Testis (tissue), 5 donors: ENCODE measurements at places on chromosomes 16 and 17. TPM values are rescaled to one million over a fixed set of nuclear protein-coding genes. Genes with fewer than 3 reads are reported as not detected.

DNA sequence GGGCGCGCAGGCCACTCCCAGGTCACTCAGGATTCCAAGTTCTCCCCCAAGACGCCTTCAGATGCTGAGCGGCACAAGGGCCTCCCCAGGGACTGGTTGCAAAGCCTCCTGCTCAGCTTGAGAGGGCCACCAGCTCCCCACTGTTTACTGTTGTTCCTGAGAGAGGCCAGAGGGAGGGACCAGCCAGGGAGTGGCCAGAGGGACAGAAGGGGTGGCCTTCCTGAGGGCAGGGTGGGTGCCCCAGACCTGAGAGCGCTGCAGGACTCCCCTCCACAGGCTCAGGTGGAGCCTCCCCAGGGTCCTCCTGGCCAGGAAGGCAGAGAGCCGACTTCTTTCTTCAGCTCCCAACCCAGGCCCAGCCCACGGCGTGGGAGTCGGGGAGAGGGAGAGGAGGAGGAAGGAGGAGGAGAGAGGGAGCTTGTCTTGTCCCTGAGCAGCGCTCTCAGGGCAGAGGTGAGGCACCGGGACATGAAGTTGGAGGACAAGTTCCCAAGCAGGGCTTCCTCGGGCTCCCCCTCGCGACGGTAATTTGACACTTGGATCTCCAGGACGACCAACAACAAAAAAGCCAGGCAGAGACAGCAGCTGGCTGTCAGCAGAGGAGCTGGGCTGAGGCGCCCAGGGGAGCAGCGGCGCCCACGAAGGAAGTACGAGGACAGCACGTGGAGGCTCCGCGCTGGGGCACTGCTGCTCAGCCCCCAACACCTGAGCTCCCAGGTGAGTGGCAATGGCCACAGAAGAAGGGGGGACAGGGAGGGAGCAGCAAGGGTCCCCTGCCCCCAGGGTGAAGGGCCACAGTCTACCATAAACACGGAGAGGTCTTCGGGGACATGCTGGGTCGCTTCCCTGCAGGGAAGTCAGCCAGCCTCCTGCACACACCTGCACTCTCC, 497 bp downstream of the SMIM5 start:
- H3K4me1 ChIP-seq: peaks cover 41% of the 10 kb centered on the region
- H3K4me3 ChIP-seq: no peak overlapping the region
- H3K36me3 ChIP-seq: no peaks in the 10 kb centered on the region
- DNase-seq: peak; percentile 96
- no peaks in the 10 kb centered on the region for H3K27me3 ChIP-seq

DNA sequence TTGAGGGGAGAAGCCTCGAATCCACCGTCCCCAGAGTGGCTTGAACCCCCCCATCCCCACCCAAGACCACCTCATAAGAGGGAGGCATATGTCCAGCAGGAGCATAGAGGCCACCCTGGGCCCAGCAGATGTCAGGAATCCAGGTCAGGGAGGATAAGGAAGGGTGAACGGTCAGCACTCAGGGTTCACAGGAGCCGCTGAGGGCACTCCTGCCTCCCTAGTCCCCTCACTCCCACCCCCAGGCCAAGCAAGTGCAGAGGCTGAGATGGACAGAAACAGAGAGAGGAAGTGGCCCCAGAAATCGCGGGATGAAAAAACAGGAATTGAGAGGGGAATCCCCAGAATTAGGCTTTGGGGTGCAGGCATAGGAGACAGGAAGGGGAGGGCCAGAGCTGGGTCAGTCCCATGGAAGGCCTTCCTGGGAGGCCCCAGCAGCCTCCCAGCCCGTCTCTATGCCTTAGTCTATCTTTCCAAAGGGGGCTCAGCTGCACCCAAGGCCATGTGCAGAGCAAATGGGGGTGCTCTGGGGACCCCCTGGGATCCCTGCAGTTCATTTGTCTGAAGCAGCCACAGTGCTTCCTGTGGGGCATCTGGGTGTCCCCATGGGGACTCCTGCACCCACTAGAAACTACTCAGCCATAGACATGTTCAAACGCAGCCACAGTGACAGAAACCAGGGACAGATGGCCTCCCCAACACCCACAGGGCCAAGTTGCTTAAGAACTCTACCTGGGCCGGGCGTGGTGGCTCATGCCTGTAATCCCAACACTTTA, 1.7 kb downstream of the CMTM3 start:
- no peaks in the 10 kb centered on the region for H3K36me3 ChIP-seq
- H3K4me3 ChIP-seq: no peak overlapping the region
- peaks cover 30% of the 10 kb centered on the region for H3K4me1 ChIP-seq
- peak overlapping the region; percentile 90 for H3K27ac ChIP-seq
- no peaks in the 10 kb centered on the region for H3K27me3 ChIP-seq

The DHX38 gene
- polyA plus RNA-seq: 64.5 TPM

DNA sequence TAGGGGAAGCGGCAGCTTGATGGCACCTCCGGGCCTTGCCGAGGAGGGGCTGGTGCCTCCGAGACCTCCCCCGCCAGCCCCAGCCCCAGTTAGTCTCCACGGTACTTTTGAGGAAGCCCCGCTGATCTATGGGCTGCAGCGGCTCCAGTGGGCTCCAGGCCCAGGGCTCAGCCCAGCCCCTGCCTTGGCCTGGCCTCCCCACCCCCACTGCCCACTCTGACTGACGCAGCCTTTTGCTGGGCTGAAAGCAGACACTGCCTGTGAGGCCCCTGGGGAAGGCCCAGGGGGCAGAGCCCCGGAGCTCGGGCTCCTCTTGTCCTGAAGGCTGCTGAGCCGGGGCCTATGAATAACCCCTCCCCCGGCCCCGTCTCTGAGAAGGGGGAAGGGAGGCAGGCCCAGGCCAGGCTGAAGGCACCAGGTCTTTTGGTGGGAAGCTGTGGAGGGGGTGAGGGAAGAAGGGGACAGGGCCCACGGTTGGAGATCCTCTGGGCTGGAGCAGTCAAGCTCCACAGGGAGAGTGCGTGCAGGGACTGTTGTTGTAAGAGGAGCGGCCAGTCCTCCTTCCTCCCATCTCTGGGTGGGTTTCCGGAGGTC, 7.5 kb upstream of the SMTNL2 start:
- H3K36me3 ChIP-seq: no peaks in the 10 kb centered on the region
- no peak overlapping the region for H3K27ac ChIP-seq
- no peaks in the 10 kb centered on the region for H3K27me3 ChIP-seq
- no peak for DNase-seq

DNA sequence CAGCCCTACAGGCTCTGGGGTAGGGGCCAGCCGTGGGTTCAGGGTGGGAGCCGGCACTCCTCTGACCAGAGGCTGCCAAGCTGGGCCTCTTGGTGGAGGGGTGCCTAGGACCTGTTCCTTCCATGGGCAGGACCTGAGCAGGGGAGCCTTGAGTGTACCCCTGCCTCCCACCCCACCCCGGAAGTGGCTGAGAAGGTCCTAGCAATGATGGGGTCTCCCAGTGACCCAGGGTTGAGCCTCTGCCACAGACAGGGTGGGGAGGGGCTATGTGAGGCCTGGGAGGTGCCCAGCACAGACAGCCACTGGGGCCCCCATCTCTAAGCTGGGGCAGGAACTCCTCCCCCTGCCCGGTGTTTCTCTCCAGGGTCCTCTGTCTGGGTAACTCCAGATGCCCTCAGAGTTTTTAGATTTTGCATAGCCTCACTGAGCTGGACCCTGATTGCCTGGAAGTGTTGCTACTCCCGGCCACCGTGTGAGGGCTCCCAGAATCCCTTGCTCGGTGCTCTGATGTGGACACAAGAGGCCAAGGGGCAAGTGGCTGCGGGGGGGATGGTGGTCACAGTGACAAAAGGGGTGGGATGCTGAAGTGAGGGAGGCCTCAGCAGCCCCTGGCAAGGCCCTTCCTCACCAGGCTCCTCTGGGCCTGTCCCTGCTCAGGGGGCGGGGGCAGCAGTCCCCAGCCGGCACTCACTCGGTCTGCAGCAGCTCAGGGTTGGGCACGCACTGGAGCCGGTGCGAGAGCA, 6.4 kb upstream of the MTSS2 start:
- no peak for DNase-seq
- H3K4me1 ChIP-seq: peaks cover 49% of the 10 kb centered on the region
- no peak overlapping the region for H3K4me3 ChIP-seq
- H3K27me3 ChIP-seq: no peaks in the 10 kb centered on the region
- no peaks in the 10 kb centered on the region for H3K36me3 ChIP-seq
- peak overlapping the region; percentile 4 for H3K27ac ChIP-seq

- H3K4me1 ChIP-seq: peaks cover 16% of the 10 kb centered on the region
- H3K4me3 ChIP-seq: no peak overlapping the region
- no peak for DNase-seq
- H3K36me3 ChIP-seq: no peaks in the 10 kb centered on the region
- peak overlapping the region; percentile 99 for H3K27ac ChIP-seq
These were observed 2.3 kb downstream of the PAFAH1B1 start for GRCh38 chr17:2595716-2596115.

The TMEM238L gene
- polyA plus RNA-seq: not detected

- H3K27ac ChIP-seq: no peak overlapping the region
- no peak overlapping the region for H3K4me3 ChIP-seq
- no peaks in the 10 kb centered on the region for H3K27me3 ChIP-seq
- no peaks in the 10 kb centered on the region for H3K36me3 ChIP-seq
- H3K4me1 ChIP-seq: peaks cover 39% of the 10 kb centered on the region
These were observed 5.2 kb upstream of the GRIN2C start for GRCh38 chr17:74864866-74865395.

The CA7 gene
- 1.2 TPM for polyA plus RNA-seq

- H3K36me3 ChIP-seq: no peaks in the 10 kb centered on the region
- H3K27me3 ChIP-seq: no peaks in the 10 kb centered on the region
- no peaks in the 10 kb centered on the region for H3K4me1 ChIP-seq
- no peak overlapping the region for H3K27ac ChIP-seq
- no peak overlapping the region for H3K4me3 ChIP-seq
These were observed 282.0 kb downstream of the BCAS3 start for GRCh38 chr17:60959696-60960095.

The PPP1R9B gene
- polyA plus RNA-seq: 49.1 TPM

DNA sequence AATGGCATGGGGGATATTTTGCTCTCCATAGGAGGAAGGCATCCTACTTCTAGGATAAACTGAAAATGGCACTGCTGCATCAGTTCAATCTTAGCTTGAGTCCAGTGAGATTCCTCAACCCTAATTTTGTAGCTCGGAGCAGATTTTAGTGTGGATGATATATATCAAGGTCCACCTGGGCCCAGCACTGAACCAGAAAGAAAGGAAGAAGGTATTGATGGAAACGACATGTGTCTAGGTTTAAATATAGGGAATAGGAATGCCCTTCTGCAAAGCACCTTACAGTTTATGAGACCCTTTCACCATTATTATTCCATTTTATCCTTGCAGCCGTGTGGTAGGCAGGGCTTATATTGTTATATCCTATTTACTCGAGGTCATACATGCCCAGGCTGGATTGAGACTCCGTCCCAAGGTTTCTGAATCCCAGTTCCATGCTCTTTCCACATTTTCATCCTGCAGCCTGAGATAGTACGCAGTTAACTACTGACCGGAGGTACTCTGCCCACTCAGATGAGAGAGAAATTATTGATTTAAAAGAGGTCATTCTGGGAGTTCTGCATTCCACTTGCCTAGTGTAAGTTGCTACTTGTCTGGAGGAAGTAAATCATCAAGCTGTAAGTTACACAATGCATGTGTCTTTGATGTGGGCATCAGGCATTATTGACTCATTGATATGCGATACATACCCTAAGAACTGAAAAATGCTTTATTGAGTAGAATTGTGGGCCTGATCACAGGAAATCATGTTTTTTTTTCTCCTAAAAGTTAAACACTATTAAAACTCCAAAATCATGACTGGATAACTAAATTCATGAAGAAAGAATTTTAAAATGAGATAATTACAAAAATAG, 10.1 kb downstream of the KRT39 start:
- H3K4me3 ChIP-seq: no peak overlapping the region
- no peak for DNase-seq
- H3K27me3 ChIP-seq: no peaks in the 10 kb centered on the region
- no peaks in the 10 kb centered on the region for H3K36me3 ChIP-seq
- H3K27ac ChIP-seq: no peak overlapping the region

GRCh38 chr16:19118938-19119431, 5.2 kb downstream of the ITPRIPL2 start:
- H3K27ac ChIP-seq: peak overlapping the region; percentile 77
- H3K4me3 ChIP-seq: no peak overlapping the region
- no peaks in the 10 kb centered on the region for H3K36me3 ChIP-seq
- no peaks in the 10 kb centered on the region for H3K27me3 ChIP-seq
- DNase-seq: peak; percentile 58

DNA sequence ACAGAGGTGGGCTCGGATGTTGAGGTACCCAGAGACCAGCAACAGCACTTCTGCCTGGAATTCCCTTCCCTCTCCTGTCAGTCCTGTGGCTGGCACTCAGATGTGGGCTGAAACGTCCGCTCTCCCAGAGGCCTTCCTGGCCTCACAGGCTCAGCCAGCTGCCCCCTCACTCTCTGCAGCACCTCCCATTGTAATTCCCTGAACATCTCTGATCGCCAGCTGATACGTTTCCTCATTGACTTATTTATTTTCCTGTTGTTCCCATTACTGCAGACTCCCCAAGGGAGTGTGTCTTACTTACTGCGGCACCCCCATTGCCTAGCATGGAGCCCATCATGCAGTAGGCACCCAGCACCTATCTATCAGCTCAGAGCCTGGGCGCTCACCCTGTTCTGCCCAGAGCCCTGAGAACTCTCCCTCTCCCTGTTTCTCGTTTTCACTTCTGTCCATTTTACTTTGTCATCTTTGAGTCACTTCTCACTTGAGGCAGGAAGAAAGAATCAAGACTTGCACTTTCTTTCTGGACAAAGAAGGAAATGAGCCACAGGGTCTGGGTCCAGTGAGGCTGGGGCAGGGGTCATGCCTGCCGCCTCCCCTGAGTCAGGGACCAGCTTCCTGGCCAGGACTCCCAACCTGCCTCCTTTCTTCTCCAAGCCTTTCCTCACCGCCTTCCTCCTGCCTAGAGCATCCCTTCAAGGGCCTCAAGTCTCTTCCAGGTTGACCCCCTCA, 10.2 kb downstream of the CDH5 start:
- DNase-seq: no peak
- H3K27ac ChIP-seq: no peak overlapping the region
- no peaks in the 10 kb centered on the region for H3K27me3 ChIP-seq
- no peaks in the 10 kb centered on the region for H3K36me3 ChIP-seq

GRCh38 chr17:63140255-63140654, 174.2 kb downstream of the TANC2 start:
- peaks cover 10% of the 10 kb centered on the region for H3K4me1 ChIP-seq
- peak; percentile 37 for DNase-seq
- H3K4me3 ChIP-seq: no peak overlapping the region
- no peak overlapping the region for H3K27ac ChIP-seq
- no peaks in the 10 kb centered on the region for H3K27me3 ChIP-seq
- no peaks in the 10 kb centered on the region for H3K36me3 ChIP-seq

GRCh38 chr17:1916316-1916715, 86.5 kb downstream of the RPA1 start:
- no peaks in the 10 kb centered on the region for H3K4me1 ChIP-seq
- H3K36me3 ChIP-seq: no peaks in the 10 kb centered on the region
- no peaks in the 10 kb centered on the region for H3K27me3 ChIP-seq
- no peak for DNase-seq
- no peak overlapping the region for H3K27ac ChIP-seq

The CHST5 gene
- 0.26 TPM for polyA plus RNA-seq

GRCh38 chr16:84059946-84060901, 17.6 kb upstream of the SLC38A8 start:
- H3K27ac ChIP-seq: no peak overlapping the region
- no peak overlapping the region for H3K4me3 ChIP-seq
- H3K4me1 ChIP-seq: peaks cover 30% of the 10 kb centered on the region
- no peaks in the 10 kb centered on the region for H3K27me3 ChIP-seq
- peak; percentile 13 for DNase-seq

The BICDL2 gene
- 0.29 TPM for polyA plus RNA-seq

- H3K4me3 ChIP-seq: no peak overlapping the region
- no peak for DNase-seq
- H3K27ac ChIP-seq: no peak overlapping the region
- H3K4me1 ChIP-seq: peaks cover 24% of the 10 kb centered on the region
- no peaks in the 10 kb centered on the region for H3K36me3 ChIP-seq
These were observed 3.0 kb downstream of the NGFR start for GRCh38 chr17:49498029-49498615.

The SLC13A2 gene
- polyA plus RNA-seq: 0.44 TPM

The EPX gene
- not detected for polyA plus RNA-seq

The YBX2 gene
- 1,120 TPM for polyA plus RNA-seq
